ENCODE measurements at places on chromosomes 4 and X.
A peak's percentile ranks its signal among the peaks of the same experiment; 100 is the strongest.

DNA sequence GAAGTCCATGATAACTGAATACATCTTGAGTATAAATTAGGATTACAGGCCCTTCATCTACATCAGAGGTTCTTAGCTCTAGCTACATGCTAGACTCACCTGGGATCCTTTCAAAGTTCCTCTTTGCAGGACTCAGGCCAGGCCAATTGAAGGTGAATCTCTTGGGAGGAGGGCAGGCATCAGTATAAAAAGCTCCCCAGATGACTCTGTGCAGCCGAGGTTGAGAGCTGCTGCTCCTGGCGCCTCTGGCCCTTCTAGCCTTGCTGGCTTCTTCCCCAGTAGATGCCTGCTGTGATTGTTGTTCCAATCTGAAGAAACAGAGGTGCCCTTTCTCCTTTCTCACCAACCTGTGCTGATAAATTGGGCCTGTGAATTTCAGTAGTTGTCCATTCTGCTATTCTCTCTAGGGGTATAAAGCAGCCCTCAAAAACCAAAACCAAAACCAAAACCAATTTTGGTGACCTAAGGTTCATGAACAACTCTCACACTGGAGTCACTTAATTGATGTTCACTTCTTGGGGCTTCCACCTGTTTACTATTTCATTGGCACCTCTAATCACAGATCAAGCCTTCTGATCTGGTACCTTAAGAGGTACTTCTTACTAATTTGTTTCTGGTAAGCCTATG is 78.7 kb downstream of the SUPT20HL2 start:
- DNase-seq, result no peak

DNA sequence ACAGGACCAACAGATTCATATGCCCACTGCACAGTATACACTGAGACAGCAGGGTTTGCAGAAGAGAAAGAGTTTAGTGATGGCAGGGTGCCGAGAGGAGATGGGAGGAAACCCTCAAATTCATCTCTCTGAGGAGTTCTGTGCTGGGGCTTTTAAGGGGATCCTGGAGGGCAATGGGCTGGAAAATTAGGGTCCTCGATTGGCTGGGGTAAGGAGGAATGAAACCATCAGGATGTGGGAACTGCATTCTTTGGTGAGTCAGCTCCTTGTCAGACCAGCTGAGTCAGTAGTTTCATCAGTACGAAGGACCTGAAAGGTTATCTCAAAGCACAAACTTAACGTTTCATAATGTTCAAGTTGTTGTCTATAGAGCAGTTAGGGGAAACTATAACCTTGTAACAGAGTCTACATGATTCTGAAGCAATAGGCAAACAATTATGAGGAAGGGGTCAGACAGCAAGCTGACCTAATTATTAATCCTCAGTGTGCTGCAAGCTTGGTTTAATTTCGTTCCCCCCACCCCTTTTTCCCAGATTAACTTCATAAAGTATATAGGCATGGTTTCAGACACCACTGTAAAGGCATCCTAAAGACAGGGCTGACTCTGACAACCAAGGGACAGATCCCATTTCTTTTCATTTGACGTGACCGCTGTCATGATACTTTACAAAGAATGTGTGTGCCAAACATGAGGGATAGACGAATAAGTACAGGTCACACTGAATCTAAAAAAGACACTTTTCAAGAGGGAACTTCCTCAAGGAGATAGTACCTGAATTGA is 1.5 kb upstream of the MSMO1 start:
- no peak for DNase-seq

DNA sequence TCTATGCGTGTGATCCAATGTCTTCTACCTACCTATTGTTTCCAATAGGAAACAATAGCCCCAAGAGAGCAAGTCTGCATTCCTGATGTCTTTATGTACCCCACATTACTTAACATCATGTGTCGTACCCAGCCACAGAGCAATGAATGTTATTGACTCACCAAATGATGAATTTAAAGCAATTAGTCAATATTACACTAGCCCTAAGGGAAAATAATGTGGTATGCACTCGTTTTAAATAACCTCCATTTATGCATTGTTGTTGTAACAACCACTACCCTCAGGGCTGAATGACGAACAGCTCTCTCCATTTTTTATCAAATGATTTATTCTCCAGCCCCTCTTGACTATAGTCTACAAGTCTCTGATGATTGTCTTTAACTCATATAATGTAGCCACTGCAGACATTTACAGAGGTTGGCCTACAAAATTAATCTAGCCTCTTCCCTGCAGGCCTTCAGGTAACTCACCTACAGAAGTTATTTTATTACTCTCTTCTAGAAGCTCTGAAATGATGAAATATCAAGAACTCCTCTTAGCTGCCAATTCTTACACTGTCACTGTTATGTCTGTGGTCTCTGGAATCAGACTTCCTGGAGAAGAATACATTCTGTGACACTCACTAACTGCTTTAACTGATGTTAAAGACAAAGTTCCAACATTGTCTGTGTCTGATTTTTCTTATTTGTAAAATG is 601.7 kb upstream of the GRIA3 start:
- DNase-seq, result no peak

GRCh38 chr4:24753519-24753918 is 41.9 kb upstream of the SOD3 start:
- DNase-seq, result no peak

DNA sequence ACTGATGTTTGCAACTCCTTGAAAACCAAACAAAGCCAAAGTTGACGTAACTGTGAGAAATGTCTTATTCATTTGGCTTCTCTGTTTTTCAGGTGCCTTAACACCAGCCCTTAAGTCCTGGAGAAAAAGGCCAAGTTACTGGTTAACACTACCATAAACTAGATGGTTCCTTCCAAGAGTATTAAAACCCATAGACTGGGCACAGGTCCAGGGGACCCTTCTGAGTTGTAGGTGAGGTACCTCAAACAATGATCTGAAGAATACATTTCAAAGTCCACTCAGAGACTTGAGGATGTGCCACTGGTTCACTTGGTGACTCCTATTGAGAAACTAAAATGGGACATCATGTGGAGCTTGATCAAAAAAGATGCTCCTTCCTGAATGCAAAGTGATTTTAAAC is 87.0 kb downstream of the NKX6-1 start:
- no peak for DNase-seq

GRCh38 chrX:125398959-125399440 is 79.3 kb downstream of the TEX13C start:
- no peak for DNase-seq

DNA sequence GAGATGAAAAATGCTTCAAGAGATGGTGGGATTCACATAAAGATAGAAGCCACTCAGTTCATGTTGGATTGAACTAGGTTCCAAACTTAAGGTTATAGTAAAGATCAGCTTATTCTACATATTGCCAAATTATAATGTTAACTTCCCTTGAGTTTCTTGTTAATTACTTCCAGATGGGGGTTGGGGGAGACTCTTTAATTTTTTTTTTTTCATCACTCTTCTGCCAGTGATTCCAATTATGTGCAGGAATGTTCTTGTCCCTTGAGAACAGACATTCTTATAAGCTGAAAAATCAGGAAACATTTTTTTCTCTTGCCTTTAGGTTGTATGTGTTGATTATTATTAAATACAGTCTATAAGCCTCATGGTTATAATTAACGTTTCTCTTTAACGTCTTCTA is 30.0 kb downstream of the MND1 start:
- DNase-seq, result no peak

- DNase-seq, result no peak
These were observed 110.8 kb upstream of the NOCT start for GRCh38 chr4:138904793-138905192.

DNA sequence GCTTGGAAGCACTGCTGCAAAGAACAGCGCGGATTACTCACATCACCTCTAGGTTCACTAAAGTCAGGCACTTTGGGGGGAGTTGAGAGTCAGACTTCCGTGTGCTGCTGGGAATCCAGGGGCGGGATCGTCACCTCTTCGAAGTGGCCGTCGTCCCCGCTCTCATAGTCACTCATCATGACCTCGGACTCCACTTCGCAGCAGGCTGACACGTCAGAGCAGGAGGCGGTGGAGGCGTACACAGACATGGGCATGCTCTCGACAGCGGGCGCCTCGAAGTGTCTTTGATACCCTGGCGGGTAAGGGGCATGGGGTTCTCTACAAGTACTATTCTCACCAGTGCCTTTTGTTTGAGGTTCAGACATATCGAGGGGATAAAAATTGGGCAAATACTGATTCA is 33.1 kb upstream of the MTNR1A start:
- DNase-seq, result no peak

DNA sequence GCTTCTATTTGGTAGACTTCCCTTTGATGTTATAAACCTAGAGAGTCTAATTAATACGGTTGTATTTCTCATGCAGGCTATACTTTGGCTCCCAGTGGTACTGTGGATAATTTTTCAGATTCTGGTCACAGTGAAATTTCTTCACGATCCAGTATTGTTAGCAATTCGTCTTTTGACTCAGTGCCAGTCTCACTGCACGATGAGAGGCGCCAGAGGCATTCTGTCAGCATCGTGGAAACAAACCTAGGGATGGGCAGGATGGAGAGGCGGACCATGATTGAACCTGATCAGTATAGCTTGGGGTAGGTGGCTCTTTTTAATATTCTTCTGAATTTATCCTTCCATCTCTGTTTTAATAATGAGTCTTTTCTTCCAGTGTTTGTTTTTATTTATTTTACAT is 249.7 kb downstream of the RAPGEF2 start:
- peak; percentile 56 for DNase-seq

- DNase-seq, result no peak
These were observed 263.0 kb upstream of the RPS6KA3 start for GRCh38 chrX:20529711-20530110.

DNA sequence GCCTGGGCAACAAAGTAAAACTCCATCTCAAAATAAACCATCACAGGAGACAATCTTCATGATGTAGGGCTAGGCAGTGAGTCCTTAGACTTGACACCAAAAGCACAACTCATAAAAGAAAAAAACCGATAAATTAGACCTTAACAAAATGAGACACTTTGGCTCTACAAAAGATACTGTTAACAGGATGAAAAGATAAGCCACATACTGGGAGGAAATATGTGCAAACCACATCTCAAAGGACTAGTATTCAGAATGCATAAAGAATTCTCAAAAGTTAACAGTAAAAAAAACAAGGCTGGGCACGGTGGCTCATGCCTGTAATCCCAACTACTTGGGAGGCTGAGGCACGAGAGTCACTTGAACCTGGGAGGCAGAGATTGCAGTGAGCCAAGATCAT is 13.2 kb downstream of the EFHC2 start:
- no peak for DNase-seq

- peak; percentile 48 for DNase-seq
These were observed 17.3 kb downstream of the CTPS2 start for GRCh38 chrX:16695079-16695676.

DNA sequence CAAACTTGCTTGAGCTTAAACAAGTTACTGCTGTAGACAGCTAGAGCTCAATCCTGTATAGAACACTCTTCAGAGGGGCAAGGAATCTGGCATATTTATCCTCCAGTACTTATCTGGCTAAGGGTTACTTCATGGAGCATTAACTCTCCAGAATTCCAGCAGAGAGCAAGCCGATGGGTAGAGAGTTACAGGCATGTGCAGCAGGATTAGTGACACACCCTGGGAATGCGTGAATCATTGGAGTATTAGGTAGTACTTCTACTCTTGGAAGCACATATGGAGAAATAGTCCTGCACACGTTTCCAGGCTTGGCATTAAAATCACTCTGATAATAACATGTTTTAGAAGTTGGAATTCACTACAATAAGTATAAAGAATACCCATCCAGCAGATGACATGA is 35.4 kb downstream of the GRXCR1 start:
- no peak for DNase-seq

- DNase-seq, result no peak
These were observed 32.2 kb downstream of the PLS3 start for GRCh38 chrX:115592997-115593734.

DNA sequence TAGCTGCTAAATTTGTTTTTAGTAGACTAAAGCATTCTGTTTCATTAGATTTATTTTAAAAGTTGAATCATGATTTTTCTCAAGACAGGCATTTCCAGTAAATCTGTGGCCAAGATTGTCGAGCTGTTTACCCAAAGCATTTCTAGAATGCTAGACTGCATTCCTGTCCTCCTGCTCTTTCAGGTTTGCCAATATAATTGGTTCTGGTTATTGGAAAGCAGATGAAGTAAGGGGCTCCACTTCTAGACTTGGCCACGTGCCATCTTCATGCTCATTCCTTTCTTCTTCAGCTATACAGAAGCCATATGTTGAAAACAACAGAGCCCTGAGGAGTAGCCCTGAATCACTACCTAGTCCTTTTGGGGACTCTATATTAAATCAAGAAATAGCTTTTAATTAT is 62.5 kb downstream of the PGRMC2 start:
- no peak for DNase-seq

- no peak for DNase-seq
These were observed 82.1 kb downstream of the FIP1L1 start for GRCh38 chr4:53459548-53459947.

DNA sequence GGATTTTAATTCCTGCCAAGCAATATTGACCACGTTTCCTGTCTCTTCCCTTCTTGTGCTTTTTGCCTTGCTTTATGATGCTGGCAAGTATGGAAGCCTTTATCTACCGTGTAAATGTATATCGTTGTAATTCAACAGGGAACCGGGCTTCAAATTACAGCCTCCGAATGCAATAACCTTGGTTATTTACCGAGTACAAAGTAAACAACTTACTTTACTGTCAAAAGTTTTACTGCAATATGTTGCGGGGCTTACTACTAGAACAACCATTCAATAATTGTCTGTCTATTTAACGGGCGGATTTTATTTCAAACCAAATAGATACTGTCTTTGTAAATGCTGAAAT is 73.1 kb downstream of the PALLD start:
- no peak for DNase-seq

- peak; percentile 62 for DNase-seq
These were observed 23.7 kb upstream of the PNMA3 start for GRCh38 chrX:153032397-153033118.

DNA sequence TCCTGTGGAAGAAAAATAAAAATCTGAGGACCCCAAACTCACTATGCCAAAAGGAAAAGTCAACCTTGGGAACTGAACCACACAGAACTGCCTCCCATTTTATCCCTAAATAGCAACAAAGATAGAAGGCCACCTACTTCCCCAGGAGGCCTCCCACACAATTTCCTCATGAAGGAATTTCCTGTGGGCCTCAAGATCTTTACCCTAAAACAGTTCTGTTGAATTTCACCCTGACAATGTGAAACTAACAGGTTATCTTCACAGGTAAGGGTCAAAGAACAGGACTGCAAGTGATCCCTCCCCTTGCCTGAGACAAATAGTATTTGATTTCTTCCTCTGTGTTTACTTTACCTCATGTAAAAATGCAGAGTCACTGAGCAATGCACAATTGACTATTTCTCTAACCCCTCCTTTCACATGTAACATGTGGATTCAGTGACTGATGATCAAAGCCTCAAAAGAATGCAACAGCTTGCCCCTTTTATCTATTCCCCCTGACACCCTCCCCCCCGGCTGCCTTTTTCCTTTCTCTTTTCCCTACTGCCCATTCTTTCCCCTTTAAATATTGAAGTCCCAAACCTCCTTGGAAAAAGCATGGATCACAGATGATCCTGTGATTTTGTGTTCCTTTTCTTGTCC is 33.3 kb downstream of the MEPE start:
- DNase-seq, result no peak
